ENCODE measurements at places on chromosomes 5 and 9. TPM values are rescaled to one million over a fixed set of nuclear protein-coding genes. Genes with fewer than 3 reads are reported as not detected.

PCDHB8 gene
- 12.7 TPM for total RNA-seq

SLC36A3 gene
- not detected for total RNA-seq

PCDHA9 gene
- total RNA-seq, result not detected

MPDZ gene
- total RNA-seq, result 14.2 TPM

NUTM2F gene
- total RNA-seq, result not detected

PCDHB2 gene
- 26.2 TPM for total RNA-seq

PCDHGC5 gene
- total RNA-seq, result 0.06 TPM

ACER2 gene
- total RNA-seq, result 0.31 TPM

ANKS6 gene
- total RNA-seq, result 11.6 TPM

N4BP3 gene
- 0.25 TPM for total RNA-seq

LRRC26 gene
- total RNA-seq, result 0.12 TPM

ASB6 gene
- 8.3 TPM for total RNA-seq

GABRG2 gene
- 3.9 TPM for total RNA-seq

SLC45A2 gene
- not detected for total RNA-seq

STC2 gene
- 36.6 TPM for total RNA-seq

SPINK6 gene
- not detected for total RNA-seq

WWC1 gene
- total RNA-seq, result 8.3 TPM

HTR1A gene
- total RNA-seq, result not detected

FGFR4 gene
- total RNA-seq, result 11.4 TPM

IL4 gene
- not detected for total RNA-seq

DDX4 gene
- not detected for total RNA-seq

NDUFA8 gene
- 88.0 TPM for total RNA-seq

ARHGEF37 gene
- 0.81 TPM for total RNA-seq

NR5A1 gene
- not detected for total RNA-seq

ORM2 gene
- total RNA-seq, result 0.19 TPM

Data from H4 (cell line).